Activated T-cell treated with anti-CD3 and anti-CD28 coated beads, Interleukin-2, amount 50 U/mL, for 72 hours (primary cell): ENCODE measurements at places on chromosomes 3 and 15.
A peak's percentile ranks its signal among the peaks of the same experiment; 100 is the strongest.

DNA sequence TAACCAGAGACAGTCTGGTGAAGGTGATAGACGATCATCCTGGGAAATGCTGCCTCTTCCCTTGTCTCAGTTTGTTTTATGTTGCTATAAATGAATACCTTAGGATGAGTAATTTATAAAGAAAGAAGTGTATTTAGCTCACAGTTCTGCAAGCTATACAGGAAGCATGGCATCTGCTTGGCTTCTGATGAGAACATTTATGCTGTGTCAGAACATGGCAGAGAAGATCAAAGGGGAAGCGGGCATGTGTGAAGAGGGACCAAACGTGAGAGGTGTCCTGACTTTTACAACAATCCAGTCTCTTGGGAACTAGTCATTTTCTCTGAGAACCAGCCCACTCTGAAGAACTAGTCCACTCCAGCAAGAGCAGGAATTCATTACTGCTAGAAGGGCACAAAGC lies 9.6 kb downstream of the CMC1 start:
- DNase-seq: no peak

DNA sequence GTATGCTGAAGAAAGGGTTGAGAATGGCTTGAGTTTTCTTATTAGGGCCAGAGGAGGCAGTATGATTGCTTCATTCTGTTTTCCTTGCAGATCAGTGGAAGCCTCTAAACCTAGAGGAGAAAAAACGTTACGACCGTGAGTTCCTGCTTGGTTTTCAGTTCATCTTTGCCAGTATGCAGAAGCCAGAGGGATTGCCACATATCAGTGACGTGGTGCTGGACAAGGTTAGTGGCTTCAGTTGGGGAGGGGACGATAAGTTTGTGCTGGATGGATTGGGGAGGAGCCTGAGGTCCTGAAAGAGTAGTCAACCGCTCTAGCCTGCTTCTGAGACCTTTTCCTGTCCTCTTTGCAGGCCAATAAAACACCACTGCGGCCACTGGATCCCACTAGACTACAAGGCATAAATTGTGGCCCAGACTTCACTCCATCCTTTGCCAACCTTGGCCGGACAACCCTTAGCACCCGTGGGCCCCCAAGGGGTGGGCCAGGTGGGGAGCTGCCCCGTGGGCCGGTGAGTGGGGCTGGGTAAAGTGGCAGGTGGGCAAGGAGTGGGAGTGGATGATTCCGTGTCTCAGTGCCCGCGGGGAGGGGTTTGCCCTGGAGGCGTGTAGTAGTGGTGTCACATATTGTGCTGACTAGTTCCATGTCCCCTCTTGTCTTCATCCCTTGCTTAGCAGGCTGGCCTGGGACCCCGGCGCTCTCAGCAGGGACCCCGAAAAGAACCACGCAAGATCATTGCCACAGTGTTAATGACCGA lies 8.5 kb downstream of the EIF4G1 start:
- no peak for DNase-seq

GRCh38 chr3:191246630-191247029 lies 47.6 kb downstream of the OSTN start:
- DNase-seq: no peak

DNA sequence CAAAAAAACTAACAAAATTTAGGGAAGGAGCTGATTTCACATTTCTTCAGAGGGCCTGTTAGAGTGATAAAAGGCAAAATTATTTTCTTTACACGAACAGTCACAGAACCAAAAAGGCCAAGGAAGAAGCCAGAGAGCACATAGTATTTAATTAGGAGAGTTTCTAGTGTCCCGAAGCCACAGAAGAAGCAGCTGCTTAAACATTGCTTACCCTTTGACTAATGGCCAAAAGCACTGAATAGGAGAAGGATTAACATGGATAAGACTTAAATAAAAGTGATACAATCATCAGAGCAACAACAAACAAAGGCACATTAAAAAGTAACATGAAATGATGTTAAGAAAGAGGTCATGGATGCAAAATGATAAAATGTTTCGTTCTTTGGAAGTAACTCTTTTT lies 98.6 kb downstream of the CHL1 start:
- DNase-seq: no peak

GRCh38 chr3:11555881-11556633 lies 87.7 kb downstream of the VGLL4 start:
- no peak for DNase-seq

- no peak for DNase-seq
Measured at GRCh38 chr15:38593524-38593923, 28.9 kb upstream of the RASGRP1 start.

GRCh38 chr3:57059411-57059810 lies 1.1 kb upstream of the SPATA12 start:
- DNase-seq: no peak

DNA sequence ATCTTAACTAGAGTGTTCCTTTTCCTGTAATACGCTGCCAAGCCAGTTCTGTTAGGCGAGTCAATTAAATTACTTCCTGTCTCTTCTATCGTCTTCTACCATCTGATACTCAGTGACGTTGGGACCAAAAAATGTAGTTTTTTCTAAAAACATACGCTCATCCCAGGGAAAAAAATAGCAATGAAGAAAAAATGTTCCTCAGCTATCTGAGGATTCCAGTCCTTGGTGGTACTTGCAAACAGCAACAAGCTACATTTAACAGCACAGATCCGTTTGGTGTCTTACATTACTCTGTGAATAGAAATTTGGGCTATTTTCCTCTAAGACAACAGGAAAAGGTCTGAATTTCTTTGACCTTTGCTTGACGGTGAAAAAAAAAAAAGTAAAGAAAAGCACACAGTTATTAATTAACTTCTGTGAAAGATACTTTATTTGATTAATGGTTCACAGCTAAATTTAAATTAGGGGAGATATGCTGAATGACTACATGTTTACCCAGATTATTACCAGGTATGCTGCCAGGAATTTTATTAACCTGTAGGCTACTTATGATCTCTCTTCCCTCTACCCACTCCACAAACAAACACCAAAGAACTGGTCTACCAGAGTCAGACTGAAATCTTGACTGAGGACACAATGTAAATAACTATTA lies 254.4 kb upstream of the ZPLD1 start:
- DNase-seq: no peak

- DNase-seq: no peak
Measured at GRCh38 chr3:97952872-97953271, 19.4 kb downstream of the RIOX2 start.

DNA sequence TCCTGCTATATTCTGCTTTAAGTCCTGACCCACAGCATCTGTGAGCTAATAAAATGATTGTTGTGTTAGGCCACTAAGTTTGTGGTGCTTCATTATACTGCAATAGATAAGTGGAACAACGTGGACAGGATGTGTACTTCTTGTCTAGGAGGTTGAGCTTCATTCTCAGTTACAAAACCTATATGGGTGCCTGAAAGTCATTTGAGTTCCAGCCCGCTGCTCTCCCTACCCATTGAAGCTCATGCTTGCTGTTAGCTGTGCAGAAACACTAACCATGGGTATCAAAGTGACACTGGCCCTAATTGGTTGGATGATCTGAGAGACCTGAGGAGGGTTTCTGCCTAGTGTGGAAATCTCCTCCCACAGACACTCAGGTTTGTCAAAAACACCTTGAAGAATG lies 357.2 kb downstream of the PDCD6IP start:
- no peak for DNase-seq

DNA sequence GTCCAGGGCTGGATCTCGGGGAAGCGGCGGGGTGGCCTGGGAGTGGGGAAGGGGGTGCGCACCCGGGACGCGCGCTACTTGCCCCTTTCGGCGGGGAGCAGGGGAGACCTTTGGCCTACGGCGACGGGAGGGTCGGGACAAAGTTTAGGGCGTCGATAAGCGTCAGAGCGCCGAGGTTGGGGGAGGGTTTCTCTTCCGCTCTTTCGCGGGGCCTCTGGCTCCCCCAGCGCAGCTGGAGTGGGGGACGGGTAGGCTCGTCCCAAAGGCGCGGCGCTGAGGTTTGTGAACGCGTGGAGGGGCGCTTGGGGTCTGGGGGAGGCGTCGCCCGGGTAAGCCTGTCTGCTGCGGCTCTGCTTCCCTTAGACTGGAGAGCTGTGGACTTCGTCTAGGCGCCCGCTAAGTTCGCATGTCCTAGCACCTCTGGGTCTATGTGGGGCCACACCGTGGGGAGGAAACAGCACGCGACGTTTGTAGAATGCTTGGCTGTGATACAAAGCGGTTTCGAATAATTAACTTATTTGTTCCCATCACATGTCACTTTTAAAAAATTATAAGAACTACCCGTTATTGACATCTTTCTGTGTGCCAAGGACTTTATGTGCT lies 527 bp downstream of the B2M start:
- DNase-seq: peak; percentile 64

GRCh38 chr3:13795816-13796215 lies 84.1 kb downstream of the WNT7A start:
- no peak for DNase-seq

- no peak for DNase-seq
Measured at GRCh38 chr15:51060030-51060673, 34.6 kb downstream of the TNFAIP8L3 start.
